Psoas muscle (tissue), 8 donors: ENCODE measurements at places on chromosomes 6 and 20. TPM values are rescaled to one million over a fixed set of nuclear protein-coding genes. Genes with fewer than 3 reads are reported as not detected.
A peak's percentile ranks its signal among the peaks of the same experiment; 100 is the strongest.

GRCh38 chr6:79438030-79438429, 99.2 kb downstream of the LCA5 start:
- no peaks in the 10 kb centered on the region for H3K27me3 ChIP-seq
- no peaks in the 10 kb centered on the region for H3K4me1 ChIP-seq
- no peaks in the 10 kb centered on the region for H3K36me3 ChIP-seq
- peak; percentile 55 for DNase-seq
- H3K27ac ChIP-seq, result no peak overlapping the region
- no peak overlapping the region for H3K4me3 ChIP-seq

DNA sequence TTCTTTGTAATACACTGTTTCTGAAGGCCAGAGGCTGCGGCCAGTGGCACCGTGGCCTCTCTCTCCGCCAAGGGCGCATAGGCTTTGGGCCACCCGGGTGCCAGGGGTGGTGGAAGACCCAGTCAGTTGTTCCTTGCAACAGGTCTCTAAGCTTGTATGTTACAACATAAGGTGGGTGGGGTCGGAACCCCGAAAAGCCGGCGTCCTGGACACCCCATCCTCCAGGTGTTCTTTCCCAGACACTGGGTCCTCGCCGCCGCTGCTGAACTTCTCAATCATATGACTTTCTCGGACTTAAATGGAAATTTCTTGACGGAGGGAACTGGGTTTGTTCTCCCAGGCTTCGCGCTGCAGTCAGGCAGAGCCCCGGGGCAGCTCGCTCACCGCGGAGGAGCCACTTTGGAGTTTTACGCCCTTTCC, 983 bp upstream of the KCNQ5 start:
- H3K4me3 ChIP-seq, result peak overlapping the region; percentile 86
- no peaks in the 10 kb centered on the region for H3K36me3 ChIP-seq
- H3K27ac ChIP-seq, result peak overlapping the region; percentile 88
- peak; percentile 47 for DNase-seq
- no peaks in the 10 kb centered on the region for H3K27me3 ChIP-seq

DNA sequence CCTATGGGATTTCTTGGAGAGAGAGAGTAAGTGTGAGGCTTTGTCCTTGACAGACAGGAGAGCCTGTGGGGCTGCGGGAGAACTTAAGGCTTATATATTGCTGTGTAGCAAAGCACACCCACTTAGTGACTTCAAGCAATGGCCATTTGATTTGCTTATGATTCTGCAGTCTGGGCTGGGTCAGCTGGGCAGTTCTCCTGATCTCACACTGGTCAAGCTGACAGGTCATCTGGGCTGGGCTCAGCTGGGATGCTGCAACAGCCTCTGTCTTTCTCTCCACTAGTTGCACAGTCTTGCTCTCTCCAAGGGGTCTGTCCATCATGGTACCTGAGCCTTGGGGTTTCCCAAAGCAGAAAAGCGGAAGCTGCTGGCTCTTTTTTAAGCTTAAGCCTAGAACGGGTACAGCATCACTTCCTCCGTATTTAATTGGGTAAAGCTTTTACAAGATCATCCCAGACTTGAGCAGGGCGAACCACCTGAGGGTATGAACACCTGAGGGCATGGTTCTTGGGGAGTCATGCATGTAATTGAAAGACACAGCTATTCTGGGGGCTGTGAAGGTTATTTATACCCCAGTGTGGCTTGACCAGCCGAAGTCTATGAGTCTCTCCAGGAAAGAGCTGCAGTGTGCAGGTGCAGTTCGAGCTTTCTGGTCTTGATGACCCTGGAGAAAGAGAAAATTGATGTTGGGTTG, 13.3 kb upstream of the GGTLC1 start:
- no peak overlapping the region for H3K27ac ChIP-seq
- H3K27me3 ChIP-seq, result peaks cover 19% of the 10 kb centered on the region
- no peak for DNase-seq
- H3K4me3 ChIP-seq, result no peak overlapping the region

- H3K36me3 ChIP-seq, result no peaks in the 10 kb centered on the region
- DNase-seq, result no peak
- H3K4me3 ChIP-seq, result no peak overlapping the region
Measured at GRCh38 chr6:28945349-28945748, 21.6 kb upstream of the TRIM27 start.

DNA sequence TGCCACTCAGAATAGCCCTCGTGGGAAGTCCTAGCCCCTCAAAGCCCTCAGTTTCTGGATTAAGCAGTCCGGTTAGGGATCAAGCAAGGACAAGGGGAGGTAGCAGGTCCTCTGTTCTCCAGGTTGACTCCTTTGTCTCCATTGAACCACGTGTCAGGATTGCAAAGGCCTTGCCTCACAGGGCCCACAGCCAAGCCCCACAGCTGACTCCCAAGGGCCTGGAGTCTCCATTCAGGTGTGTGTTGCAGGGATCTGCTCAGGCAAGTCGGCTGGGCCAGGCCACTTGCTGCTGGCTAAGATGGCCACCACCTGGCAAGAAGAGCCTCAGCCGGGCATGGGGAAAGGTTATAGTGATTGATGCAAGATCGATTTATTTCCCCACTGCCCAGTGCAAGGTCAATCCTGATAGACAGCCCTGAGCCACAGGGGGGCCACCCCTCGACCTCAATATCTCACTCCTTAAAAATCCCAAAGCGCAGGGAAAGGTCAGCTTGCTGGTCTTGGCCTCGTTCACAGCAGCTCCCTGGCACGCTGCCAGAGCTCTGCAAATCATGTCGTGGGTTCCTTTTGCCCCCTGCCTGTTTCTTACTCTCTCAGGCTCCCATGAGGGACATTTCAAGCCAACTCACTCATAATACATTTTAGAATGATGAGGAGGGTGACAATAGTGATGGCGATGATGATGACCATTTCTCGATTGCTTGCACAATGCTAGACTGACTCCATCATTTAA, 75.9 kb downstream of the EDN3 start:
- no peak overlapping the region for H3K27ac ChIP-seq
- no peak for DNase-seq
- H3K4me3 ChIP-seq, result no peak overlapping the region
- no peaks in the 10 kb centered on the region for H3K4me1 ChIP-seq

- H3K4me3 ChIP-seq, result no peak overlapping the region
- no peak overlapping the region for H3K27ac ChIP-seq
- no peaks in the 10 kb centered on the region for H3K27me3 ChIP-seq
- H3K4me1 ChIP-seq, result peaks cover 1% of the 10 kb centered on the region
- no peaks in the 10 kb centered on the region for H3K36me3 ChIP-seq
- DNase-seq, result no peak
Measured at GRCh38 chr6:321158-321438, 28.8 kb downstream of the DUSP22 start.

- no peaks in the 10 kb centered on the region for H3K4me1 ChIP-seq
- H3K27ac ChIP-seq, result no peak overlapping the region
- H3K36me3 ChIP-seq, result no peaks in the 10 kb centered on the region
- no peak for DNase-seq
- no peaks in the 10 kb centered on the region for H3K27me3 ChIP-seq
- no peak overlapping the region for H3K4me3 ChIP-seq
Measured at GRCh38 chr6:49732781-49733180, 11.4 kb downstream of the CRISP3 start.

The CLDN20 gene
- polyA plus RNA-seq, result not detected
